ENCODE measurements at places on chromosomes 11 and 22.

DNA sequence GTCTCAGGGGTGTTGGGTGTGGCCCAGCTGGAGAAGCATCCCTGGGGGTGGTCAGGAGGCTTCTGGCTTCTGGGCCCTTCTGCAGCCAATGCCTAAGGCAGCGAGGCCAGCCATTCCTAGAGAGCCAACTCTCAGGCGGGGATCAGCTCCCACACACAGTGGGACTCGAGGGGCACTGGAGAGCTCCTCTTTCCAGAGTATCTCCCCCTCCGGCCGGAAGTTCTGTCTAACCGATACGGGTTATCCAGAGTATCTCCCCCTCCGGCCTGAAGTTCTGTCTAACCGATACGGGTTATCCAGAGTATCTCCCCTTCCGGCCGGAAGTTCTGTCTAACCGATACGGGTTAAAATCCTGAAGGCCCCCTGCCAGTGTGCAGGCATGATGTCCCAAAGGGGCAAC, 71.2 kb upstream of the B3GAT1 start:
- DNase-seq = no peak

GRCh38 chr11:32428665-32429303, 6.6 kb downstream of the WT1 start:
- no peak for DNase-seq

DNA sequence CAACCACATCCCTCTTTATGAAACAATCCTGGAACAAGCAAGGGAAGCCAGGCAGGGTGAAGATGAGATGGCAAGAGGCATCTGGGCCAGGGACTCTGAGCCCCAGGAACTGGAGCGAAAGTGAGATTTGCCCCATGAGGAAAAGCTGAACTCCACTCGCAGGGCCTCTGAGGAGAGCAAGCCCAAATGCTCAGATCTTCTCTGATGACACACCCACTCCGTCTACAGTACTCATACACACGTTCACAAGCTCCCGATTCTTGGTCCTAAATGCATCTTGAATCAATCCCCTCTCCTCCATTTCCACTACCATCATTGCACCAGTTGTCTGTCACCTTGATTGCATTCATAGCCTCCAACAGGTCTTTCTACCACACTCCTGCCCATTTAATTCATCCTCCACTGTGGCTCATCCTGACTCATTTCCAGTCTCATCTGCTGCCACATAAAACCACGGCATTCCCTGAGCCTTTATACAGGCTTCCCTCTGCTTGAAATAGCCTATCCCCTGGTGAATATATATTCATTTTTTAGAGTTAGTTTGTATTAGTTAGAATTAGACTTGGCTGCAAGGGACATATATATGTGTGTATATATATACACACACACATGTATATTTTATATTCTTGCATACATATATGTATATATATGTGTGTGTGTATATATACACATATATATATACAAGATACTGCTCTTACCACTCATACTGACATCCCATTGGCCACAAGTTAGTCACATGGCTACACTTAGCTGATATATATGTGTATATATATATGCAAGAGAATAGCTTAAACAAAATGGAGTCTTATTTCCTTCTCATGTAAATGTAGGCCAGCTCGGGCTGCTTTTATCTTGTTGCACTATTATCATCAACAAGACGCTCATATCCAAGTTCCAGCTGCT, 1.4 kb upstream of the APOA5 start:
- DNase-seq = no peak

GRCh38 chr11:14070896-14071295, 108.4 kb downstream of the SPON1 start:
- DNase-seq = no peak

DNA sequence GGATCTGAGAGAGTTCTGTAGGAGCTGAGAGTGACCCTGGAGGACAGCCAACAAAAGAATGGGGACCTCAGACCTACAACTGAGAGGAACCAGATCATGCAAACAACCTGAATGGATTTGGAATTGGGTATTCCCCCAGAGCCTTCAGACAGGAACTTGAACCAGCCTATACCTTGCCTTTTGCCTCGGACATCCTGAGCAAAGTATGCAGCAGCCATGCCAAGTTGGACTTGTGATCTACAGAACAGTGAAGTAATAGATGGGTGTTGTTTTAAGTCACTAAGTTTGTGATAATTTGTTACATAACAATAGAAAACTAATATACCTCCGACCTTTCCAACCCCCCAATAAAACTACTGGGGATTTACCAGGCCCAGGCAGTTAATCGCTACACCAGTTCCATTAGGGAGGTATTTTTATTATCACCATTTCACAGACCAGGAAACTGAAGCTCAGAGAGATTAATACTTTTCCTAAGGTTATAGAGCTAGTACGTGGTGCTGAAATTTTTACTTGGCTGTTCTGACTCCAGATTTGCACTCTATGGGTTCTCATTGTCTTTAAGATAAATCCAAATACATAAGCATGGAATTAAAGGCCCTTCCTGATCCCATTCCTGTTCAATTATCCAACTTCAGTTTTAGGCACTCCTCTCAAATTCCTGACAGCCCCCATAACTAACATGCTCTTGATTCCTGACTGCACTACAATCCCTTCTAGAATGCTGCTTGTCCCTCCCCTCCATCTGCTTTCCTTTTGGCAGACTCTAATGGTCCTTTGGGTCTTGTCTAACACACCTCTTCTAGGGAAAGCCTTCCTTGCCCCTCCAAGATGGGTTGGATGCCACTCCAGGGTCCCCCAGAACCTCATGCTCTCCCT, 1.7 kb upstream of the RASSF10 start:
- no peak for DNase-seq

GRCh38 chr11:92782806-92783205, 186.6 kb upstream of the MTNR1B start:
- no peak for DNase-seq

GRCh38 chr11:82981852-82982251, 80.3 kb downstream of the DDIAS start:
- no peak for DNase-seq

GRCh38 chr22:27844656-27845591, 43.4 kb upstream of the MN1 start:
- DNase-seq = no peak

GRCh38 chr11:12224537-12224893, 114.1 kb downstream of the MICAL2 start:
- peak; percentile 93 for DNase-seq

DNA sequence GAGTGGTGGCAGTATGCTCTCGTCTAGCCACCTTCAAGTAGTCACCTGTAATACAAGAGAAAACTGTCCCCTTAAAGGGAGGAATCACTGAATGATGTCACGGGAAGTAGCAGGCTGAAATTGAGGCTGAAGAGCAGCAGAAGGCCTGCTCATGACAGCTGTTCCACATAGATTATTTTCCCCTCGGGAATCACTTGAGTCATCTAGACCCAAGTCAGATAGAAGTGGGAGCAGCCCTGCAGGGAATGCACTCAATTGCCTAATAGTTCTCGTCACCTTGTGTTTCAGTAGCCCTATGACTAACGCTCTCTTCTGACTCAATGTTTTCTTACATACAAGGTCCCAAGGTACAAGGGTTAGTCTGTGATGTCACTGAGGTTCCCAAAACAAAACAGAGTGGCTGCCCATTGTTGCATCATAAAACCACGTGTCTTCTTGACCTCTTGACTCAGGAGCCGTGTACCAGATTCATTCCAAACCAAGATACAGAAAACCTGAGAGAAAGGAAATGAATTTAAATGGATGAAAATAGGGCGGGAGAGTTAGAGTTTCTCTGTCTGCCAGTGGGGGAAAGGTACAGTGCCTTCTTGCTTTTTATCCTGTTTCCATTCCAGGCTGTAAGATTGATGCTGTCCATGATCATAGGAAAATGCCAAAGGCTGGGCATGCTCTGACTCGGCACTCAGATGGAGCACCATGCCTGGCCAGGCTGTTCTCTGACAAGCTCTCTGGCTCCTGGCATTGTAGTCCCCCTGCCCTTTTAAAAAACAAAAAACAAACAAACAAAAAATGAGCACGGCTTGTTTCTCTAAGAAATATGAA, 21.6 kb upstream of the C11orf96 start:
- peak; percentile 94 for DNase-seq

Data from H54 (cell line).